Metanephros (tissue), 2 donors: ENCODE measurements at places on chromosomes 2 and 18. TPM values are rescaled to one million over a fixed set of nuclear protein-coding genes. Genes with fewer than 3 reads are reported as not detected.

CYP27A1 gene
- total RNA-seq, result 45.4 TPM

ANKRD62 gene
- total RNA-seq, result not detected

SERPINB12 gene
- total RNA-seq, result not detected

TMEM178A gene
- total RNA-seq, result 40.5 TPM

DYNAP gene
- total RNA-seq, result not detected

SAG gene
- total RNA-seq, result not detected

LIMS3 gene
- 2.0 TPM for total RNA-seq
